ENCODE measurements at places on chromosomes 16 and 17.

DNA sequence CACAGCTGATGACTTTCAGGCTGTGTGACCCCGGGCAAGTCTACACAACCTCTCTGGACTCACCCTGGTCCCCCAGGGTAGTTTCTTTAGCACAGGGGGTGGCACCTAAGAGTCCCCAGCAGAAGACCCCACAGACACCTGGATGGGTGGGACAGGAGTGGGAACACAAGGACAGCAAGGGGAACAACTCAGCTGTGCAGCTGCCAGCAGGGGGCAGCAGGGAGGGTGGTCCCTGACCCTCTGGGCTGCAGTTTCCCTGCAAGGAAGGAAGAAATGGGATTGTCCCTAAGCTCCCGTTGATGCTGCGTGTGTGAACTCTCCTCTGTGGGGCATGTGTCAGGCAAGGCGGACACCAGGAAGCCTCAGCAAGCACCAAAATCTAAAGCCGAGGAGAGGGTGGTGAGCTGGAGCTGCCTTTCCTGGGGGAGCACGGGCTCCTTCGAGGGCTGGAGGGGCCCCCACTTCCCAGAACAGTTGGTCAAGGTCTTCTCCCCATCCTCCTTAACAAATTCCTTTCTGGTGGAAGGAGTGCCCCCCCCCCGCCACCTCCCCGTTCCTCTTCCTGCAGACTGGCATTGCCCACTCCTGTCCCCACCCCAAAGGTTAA is 24.1 kb upstream of the CDH5 start:
- DNase-seq, result no peak
- no peak overlapping the region for H3K4me3 ChIP-seq
- no peak overlapping the region for H3K27ac ChIP-seq

GRCh38 chr16:66204756-66205155 is 161.7 kb upstream of the CDH5 start:
- no peaks in the 10 kb centered on the region for H3K4me1 ChIP-seq
- H3K27ac ChIP-seq, result no peak overlapping the region
- no peak for DNase-seq
- H3K4me3 ChIP-seq, result no peak overlapping the region

GRCh38 chr16:80889779-80890359 is 85.5 kb upstream of the CDYL2 start:
- no peak overlapping the region for H3K27ac ChIP-seq
- no peak for DNase-seq
- H3K36me3 ChIP-seq, result no peaks in the 10 kb centered on the region
- no peaks in the 10 kb centered on the region for H3K27me3 ChIP-seq
- H3K4me3 ChIP-seq, result no peak overlapping the region
- H3K4me1 ChIP-seq, result no peaks in the 10 kb centered on the region

GRCh38 chr17:82698974-82699442 is 510 bp upstream of the RAB40B start:
- DNase-seq, result no peak
- no peaks in the 10 kb centered on the region for H3K27me3 ChIP-seq
- peak overlapping the region; percentile 85 for H3K4me3 ChIP-seq
- peak overlapping the region; percentile 83 for H3K27ac ChIP-seq

- no peak overlapping the region for H3K4me3 ChIP-seq
- peaks cover 20% of the 10 kb centered on the region for H3K4me1 ChIP-seq
- no peak overlapping the region for H3K27ac ChIP-seq
Observed at GRCh38 chr16:28876019-28876659, 2.1 kb upstream of the ATP2A1 start.

- no peaks in the 10 kb centered on the region for H3K36me3 ChIP-seq
- peak overlapping the region; percentile 21 for H3K4me3 ChIP-seq
- H3K27me3 ChIP-seq, result no peaks in the 10 kb centered on the region
Observed at GRCh38 chr16:12090151-12090530, 113.6 kb downstream of the SNX29 start.

GRCh38 chr16:47715442-47716083 is 254.4 kb downstream of the PHKB start:
- H3K27me3 ChIP-seq, result no peaks in the 10 kb centered on the region
- no peaks in the 10 kb centered on the region for H3K36me3 ChIP-seq
- DNase-seq, result no peak
- H3K27ac ChIP-seq, result no peak overlapping the region
- no peak overlapping the region for H3K4me3 ChIP-seq

DNA sequence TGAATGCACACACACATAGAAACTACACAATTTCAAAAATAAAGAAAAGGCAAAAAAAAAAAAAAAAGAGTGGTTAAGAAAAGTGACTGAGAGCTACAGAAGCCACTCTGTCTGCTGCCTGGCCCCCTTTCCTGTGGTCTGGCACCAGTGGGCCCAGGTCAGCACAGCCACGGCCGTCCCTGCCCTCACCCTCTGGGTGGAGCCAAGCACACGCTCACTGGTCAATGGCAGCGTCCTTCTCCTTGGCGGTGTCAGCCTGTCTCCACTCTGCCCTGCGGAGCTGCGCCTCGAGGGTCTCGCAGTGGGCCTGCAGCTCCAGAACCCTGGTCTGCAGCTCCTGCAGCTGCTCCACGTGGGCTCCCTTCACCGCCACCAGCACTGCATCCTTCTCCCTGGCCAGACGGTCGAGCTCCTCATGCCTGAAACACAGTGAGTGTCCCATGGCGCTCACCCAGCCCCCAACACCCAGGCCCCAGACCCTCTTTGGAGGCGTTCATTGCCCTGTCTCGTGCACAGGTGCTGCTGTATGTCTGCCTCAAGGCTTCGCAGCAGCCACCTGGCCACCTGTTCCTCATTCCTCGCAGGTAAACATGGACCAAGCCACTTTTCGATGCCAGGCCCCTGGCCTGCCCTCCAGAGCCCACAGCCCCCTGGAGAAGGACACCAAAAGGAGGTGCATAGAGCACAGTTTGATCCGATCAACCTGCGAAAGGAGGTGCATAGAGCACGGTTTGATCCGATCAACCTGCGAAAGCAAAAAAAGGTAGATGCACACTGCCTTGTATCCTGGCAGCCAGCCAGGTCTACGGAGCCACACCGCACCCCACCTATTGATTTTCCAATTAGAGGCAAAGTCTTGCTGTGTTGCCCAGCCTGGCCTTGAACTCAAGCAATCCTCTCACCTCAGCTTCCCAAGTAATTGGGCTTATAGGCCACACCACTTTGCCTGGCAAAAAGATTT is 24.4 kb downstream of the CCDC57 start:
- peaks cover 77% of the 10 kb centered on the region for H3K36me3 ChIP-seq
- no peaks in the 10 kb centered on the region for H3K27me3 ChIP-seq
- DNase-seq, result peak; percentile 44
- no peak overlapping the region for H3K27ac ChIP-seq
- no peaks in the 10 kb centered on the region for H3K4me1 ChIP-seq

- no peaks in the 10 kb centered on the region for H3K4me1 ChIP-seq
- DNase-seq, result peak; percentile 72
- no peaks in the 10 kb centered on the region for H3K27me3 ChIP-seq
- no peak overlapping the region for H3K4me3 ChIP-seq
Observed at GRCh38 chr17:70552230-70552981, 383.1 kb downstream of the KCNJ2 start.

DNA sequence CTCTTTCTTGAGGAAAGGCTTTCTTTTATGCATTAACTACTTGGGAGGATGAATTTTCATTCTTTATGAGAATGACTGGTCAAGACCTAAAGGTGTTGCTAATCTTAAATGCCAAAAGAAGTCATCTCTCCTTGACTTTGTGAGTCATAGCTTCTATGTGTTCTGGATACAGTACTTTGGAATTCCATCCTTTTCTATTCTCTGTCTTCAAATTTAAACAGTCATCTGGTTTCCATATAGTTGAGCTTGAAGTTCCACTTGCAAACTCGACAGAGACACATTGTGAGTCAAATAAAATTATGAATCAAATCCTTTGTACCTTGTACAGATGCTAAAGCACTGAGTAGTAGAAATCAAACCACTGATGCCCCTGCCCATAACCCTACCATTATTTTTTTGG is 271.9 kb upstream of the PMFBP1 start:
- no peaks in the 10 kb centered on the region for H3K4me1 ChIP-seq
- H3K27ac ChIP-seq, result no peak overlapping the region
- no peak for DNase-seq
- no peaks in the 10 kb centered on the region for H3K36me3 ChIP-seq

DNA sequence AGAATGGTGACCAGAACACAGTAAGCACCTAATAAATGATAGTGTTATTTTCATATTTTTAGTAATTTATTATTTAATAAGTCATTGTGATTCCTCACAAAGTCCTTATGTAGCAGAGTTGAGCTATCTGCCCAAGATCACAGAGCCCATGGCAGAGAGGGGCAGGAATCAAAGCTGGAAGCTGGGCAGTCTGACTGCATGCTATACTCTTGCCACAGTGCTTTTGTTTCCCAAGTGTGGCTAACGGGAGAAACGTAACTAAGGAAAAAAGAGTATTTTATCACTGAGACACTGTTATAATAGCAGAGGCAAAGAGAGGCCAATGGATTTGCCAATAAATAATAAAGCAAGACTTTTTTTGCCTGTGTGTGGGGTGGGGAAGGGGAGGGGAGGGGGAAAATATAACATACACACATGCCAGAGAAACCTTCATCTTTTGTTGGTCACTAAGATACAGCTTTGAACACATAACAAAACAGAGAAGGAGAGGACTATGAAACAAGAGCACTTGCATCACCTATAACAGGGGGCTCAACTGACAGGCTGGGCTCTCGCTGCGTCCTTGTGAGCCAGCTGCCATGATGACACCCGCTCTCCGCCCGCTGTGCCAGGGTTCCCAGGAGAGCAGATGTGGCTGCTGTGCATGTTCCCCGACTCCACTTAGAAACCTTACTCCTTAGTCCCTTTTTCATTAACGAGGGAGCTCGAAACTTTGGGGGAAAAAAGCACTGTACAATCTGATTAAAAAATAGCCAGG is 10.1 kb downstream of the CSNK2A2 start:
- no peaks in the 10 kb centered on the region for H3K4me1 ChIP-seq
- H3K27me3 ChIP-seq, result no peaks in the 10 kb centered on the region
- DNase-seq, result peak; percentile 15
- no peak overlapping the region for H3K27ac ChIP-seq
- no peak overlapping the region for H3K4me3 ChIP-seq
- peaks cover 99% of the 10 kb centered on the region for H3K36me3 ChIP-seq

DNA sequence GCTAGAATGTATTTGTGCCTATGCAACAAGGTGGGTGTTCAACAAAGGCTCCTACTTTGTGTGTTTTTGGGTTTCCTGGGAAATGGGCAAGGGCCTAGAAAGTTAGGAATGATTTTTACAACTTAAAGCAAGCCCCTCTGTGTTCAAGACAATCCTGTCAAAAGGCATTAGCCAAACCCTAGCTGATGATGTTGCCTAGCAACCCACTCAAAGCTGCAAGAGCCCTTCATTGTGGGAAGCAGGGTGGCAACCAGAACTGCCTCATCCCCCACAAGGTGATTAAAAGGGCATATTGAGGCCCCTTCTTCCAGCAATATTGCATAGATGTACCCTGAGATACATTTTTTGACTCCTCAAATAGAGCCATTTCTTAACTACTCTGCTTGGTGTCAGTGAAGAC is 16.0 kb upstream of the RASL10B start:
- no peak for DNase-seq
- no peak overlapping the region for H3K27ac ChIP-seq
- H3K27me3 ChIP-seq, result no peaks in the 10 kb centered on the region
- no peak overlapping the region for H3K4me3 ChIP-seq

- no peaks in the 10 kb centered on the region for H3K4me1 ChIP-seq
- H3K4me3 ChIP-seq, result no peak overlapping the region
Observed at GRCh38 chr17:55386796-55387332, 34.8 kb downstream of the MMD start.

GRCh38 chr17:73400915-73401545 is 89.2 kb upstream of the CDC42EP4 start:
- H3K36me3 ChIP-seq, result no peaks in the 10 kb centered on the region
- H3K4me3 ChIP-seq, result no peak overlapping the region
- no peak overlapping the region for H3K27ac ChIP-seq
- H3K27me3 ChIP-seq, result no peaks in the 10 kb centered on the region
- DNase-seq, result no peak
- H3K4me1 ChIP-seq, result no peaks in the 10 kb centered on the region

DNA sequence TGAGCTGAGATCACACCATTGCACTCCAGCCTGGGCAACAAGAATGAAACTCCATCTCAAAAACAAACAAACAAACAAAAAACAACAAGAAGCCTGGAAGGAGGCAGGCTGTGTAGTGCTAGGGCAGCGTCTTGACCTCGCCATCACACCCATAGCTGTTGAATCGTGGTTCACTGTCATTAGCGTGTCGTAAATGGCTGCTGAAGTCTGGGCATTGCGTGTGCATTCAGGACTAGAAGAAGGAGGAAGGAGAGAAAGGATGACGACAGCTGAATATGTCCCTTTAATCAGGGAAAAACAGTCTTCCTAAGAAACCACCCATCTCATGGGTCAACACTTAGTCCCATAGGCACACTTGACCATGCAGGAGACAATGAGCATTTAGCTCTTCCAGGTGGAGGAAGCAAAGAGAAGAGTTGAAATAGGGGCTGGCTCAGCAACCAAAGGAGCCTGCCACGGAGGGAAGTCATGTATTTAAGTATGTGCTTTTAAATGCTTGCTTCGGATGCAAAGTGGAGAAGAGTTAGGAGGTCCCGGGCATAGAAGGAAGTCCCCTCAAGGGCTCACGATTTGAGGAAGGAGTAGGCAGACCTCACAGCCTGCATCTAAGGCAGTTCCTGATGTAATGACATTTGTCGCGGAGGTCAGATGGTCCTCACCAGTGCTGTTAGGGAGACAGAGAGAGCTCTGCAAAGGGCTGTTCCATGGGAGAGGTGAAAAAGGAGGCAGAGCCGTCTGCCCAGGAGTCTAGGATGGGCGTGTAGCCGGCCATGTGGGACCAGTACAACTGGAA is 8.8 kb downstream of the PRSS22 start:
- no peak overlapping the region for H3K27ac ChIP-seq
- H3K36me3 ChIP-seq, result peaks cover 12% of the 10 kb centered on the region
- no peak overlapping the region for H3K4me3 ChIP-seq
- peaks cover 5% of the 10 kb centered on the region for H3K27me3 ChIP-seq
- no peaks in the 10 kb centered on the region for H3K4me1 ChIP-seq

- no peaks in the 10 kb centered on the region for H3K36me3 ChIP-seq
- peak overlapping the region; percentile 59 for H3K27ac ChIP-seq
- H3K27me3 ChIP-seq, result no peaks in the 10 kb centered on the region
- peaks cover 4% of the 10 kb centered on the region for H3K4me1 ChIP-seq
Observed at GRCh38 chr17:16267174-16267573, 50.2 kb downstream of the PIGL start.

GRCh38 chr17:11177340-11177739 is 63.7 kb upstream of the SHISA6 start:
- H3K27ac ChIP-seq, result no peak overlapping the region
- H3K4me1 ChIP-seq, result peaks cover 6% of the 10 kb centered on the region
- H3K36me3 ChIP-seq, result no peaks in the 10 kb centered on the region
- H3K4me3 ChIP-seq, result no peak overlapping the region

DNA sequence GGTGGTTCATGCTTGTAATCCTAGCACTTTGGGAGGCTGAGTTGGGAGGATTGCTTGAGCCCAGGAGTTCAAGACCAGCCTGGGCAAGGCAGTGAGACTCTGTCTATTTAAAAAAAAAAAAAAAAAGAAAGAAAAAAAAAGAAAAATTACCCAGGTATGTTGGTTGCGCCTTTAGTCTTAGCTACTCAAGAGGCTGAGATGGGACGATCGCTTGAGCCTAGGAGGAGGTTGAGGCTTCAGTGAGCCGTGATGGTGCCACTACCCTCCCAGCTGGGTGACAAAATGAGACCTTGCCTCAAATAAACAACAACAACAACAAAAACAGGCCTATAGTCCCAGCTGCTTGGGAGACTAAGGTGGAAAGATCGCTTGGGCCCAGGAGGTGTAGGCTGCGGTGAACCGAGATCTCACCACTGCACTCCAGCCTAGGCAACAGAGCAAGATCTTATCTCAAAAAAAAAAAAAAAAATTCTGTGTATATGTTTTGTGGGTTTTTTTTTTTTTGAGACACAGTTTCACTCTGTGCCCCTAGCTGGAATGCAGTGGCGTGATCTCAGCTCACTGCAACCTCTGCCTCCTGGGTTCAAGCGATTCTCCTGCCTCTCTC is 12.5 kb upstream of the ANKRD40CL start:
- H3K36me3 ChIP-seq, result no peaks in the 10 kb centered on the region
- no peak overlapping the region for H3K27ac ChIP-seq
- H3K4me3 ChIP-seq, result no peak overlapping the region
- H3K4me1 ChIP-seq, result no peaks in the 10 kb centered on the region
- H3K27me3 ChIP-seq, result no peaks in the 10 kb centered on the region

All from stomach (tissue), 19 donors.